Right cardiac atrium (tissue), 5 donors: ENCODE measurements at places on chromosomes 12 and 14.

DNA sequence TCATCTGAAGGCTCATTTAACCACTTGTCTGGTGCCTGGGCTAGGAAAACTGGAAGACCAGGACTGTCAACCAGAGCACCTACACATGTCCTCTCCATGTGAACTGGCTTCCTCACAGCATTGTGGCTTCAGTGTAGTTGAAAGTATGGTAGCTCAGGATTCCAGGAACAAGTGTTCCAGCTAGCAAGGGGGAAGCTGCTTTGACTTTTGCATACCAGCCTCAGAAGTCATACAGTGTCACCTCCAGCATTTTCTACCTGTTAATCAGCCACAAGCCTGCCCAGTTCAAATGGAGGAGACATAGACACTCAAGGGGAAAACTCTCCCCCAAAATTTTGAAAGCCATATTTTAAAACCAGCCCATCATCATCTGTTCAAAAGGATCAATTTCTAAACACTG lies 212.8 kb upstream of the CAND1 start:
- no peak for DNase-seq

GRCh38 chr14:84894254-84894653 lies 635.7 kb upstream of the FLRT2 start:
- no peak for DNase-seq

- peak; percentile 29 for DNase-seq
Observed at GRCh38 chr12:98745578-98746391, 100.7 kb downstream of the APAF1 start.

DNA sequence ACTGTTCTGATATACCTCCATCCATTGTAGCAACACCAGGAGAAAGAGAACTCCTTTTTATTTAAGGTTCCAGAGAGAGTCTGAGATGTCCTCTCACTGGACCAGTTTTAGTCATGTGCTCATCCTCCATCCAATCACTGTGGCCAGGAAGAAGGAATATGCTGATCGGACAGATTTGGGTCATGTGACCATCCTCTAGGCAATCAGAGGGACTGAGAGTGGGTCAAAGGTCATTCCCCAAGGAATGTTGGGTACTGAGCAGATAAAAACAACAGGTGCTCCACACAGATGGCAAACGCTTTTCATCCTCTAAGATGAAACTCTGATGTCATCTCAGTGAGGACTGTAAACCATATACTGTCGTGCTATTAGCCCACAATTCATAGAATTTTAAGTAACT lies 28.8 kb upstream of the RPH3A start:
- no peak for DNase-seq

DNA sequence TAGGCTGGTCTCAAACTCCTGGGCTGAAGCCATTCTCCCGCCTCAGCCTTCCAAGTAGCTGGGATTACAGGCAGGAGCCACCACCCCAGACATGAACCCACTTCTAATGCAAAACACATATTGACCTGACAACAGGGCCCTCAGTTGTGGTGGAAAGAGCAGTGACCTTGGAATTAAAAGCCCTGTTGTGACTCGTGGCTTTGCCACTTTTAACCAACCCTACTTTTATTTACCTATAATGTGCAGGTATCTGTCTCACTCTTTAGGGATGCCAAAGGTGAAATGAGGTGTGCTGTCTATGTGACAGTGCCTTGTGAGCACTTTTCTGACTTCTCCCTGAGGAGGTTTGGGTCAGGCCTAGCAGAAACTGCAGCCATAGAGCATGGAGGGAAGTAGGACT lies 132.8 kb upstream of the DNM1L start:
- no peak for DNase-seq

GRCh38 chr12:14558473-14558959 lies 9.2 kb downstream of the PLBD1 start:
- DNase-seq: no peak

GRCh38 chr14:103108749-103109207 lies 14.3 kb downstream of the EXOC3L4 start:
- no peak for DNase-seq
